ENCODE measurements at places on chromosomes 6 and 20. TPM values are rescaled to one million over a fixed set of nuclear protein-coding genes. Genes with fewer than 3 reads are reported as not detected.

DNA sequence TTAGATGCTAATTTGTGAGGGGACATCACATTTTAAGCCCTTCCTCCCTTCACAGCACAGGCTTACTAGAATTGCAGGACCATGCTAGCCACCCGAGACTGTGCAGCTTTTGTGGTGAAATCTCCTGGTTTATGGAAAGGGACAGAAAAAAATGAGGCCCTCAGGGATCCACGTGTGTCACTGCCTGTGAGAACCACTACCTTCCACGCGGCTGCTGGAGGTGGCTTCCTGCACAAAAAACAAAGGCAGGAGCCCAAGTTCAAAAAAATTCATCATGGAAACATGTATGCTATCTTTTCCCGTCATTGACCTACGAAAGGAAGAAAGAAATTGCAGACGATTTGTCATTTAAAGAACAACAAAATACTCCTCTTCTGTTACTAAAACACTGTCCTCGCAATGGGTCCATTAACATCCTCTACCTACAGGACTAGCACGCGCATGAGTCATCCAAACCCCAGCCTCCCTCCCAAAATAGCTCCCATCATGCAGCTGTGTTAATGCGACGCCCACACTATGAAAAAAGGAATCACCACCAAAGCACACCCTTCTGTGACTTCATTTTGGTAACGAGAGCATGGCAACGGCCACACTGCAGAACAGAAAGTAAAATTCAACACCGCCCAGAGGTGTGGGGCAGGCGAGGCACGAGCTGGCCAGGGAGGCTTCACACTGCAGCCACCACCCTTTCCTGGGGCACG lies 45.7 kb downstream of the RAMACL start:
- peak; percentile 29 for DNase-seq

DNA sequence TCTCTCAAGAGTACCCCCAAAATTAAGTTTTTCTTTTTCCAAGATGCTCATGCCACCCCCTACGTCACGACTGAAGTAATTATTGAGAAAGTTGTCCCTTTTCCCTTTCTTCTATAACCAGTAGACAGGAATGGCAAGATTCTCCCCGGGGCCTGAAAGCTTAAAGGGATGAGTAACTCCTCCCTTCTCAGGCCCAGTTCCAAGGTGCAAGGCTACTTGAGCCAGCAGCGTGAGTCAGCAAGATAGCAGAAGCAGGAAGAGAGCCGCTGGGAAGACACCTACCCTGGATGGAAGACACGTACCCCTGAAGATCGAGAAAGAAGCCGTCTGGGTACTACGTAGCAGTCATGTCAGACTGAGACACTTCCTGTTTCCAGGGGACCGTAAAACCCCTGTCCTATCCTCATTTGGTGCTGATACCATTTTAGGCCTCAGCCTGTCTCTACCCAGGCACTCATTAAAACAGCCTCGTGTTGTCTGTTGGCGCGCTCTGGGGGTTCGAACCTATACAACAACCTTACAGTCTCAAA lies 241.0 kb downstream of the ADGRG6 start:
- no peak for DNase-seq

DNA sequence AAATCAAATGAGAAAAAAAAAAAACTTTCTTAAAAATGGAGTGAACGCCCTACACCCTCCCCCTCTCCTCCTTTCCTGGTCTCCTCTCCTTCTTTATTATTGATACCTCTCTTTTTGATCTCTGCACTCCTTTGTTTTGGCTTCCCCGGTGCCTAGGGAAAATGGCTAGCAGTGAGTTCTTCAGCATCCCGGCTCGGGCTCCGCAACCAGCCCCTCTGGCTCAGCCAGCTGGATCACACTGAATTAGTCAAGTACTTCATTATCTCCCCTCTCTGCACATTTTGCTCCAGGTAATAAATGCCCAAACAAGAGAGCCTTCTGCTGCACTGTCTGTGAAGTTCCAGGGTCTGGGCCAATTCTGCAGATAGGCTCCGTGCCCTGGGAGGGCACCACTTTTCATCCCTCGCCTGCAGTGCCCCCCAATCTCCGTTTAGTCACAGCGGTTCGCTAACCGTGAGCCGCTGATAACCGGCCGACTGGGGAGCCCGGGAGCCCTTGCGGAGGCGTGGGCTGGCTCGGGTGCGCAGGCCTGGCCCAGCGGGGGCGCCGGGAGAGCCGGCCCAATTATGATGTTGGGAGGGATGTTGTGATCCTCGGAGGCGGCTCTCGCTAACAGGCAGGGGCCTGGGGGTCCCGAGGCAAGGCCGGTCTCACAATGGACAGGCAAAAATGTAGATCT lies 301.9 kb downstream of the TFAP2A start:
- DNase-seq, result no peak

Gene GMEB2
- total RNA-seq, result 12.8 TPM

DNA sequence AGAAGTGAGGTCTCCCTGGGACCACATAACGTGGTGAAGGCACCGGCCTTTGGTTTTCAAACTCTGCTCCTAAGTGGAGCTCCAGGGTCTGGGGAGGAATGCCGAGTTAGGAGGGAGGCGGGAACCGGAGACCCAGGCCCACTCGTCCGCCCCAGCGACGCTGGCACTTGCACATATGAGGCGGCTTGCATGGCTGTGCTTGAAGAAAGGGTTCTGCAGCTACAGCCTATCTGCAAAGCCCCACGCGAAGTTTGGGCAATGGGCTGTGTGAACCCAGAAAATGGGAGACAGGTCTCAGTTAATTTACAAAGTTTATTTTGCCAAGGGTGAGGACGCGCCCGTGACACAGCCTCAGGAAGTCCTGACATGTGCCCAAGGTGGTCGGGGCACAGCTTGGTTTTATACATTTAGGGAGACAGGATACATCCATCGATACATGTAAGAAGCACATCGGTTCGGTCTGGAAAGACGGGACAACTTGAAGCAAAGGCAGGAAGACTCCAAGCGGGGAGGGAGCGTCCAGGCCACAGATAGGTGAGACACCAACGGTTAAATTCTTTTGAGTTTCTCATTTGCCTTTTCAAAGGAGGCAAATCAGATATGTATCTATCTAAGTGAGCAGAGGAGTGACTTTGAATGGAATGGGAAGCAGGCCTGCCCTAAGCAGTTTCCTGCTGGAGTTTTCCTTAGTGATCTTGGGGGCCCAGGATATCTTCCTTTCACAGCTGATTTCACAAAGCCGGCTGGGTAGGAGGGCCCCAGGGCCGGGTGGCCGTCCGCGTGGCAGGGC lies 782 bp upstream of the PCMTD2 start:
- DNase-seq, result no peak

- no peak for DNase-seq
These were observed 75.9 kb upstream of the GATA5 start for GRCh38 chr20:62551407-62552323.

GRCh38 chr6:10429638-10430427 lies 15.0 kb upstream of the TFAP2A start:
- peak; percentile 85 for DNase-seq

GRCh38 chr20:18543932-18544331 lies 23.3 kb upstream of the SMIM26 start:
- peak; percentile 42 for DNase-seq

Gene ATP6V1G2
- total RNA-seq, result 3.1 TPM

Gene NKAIN4
- not detected for total RNA-seq
